Testis (tissue), 5 donors: ENCODE measurements at places on chromosomes 3 and 15.
A peak's percentile ranks its signal among the peaks of the same experiment; 100 is the strongest.

- DNase-seq, result no peak
These were observed 24.6 kb upstream of the IL20RB start for GRCh38 chr3:136932978-136933772.

DNA sequence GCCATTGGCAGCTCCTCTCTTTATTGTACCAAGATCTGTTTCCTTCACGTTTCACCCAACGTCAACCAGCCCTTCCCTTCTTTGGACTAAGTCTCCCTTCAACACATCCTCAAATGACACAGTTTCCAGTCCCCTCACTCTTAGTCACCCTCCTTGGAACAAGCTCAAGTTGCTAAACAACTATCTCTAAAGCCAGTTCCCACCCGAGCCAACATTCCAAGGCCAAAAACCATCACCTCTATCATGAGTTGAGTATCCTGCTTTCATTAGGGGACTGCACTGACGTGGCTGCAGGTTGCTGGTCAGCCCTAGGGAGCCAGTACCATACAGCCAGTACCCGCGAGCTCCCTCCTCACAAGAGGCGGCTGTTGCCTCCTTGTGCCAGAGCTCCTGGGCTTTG is 73.8 kb downstream of the LIPC start:
- DNase-seq, result no peak

GRCh38 chr3:83968356-83968755 is 990.4 kb upstream of the CADM2 start:
- no peak for DNase-seq

DNA sequence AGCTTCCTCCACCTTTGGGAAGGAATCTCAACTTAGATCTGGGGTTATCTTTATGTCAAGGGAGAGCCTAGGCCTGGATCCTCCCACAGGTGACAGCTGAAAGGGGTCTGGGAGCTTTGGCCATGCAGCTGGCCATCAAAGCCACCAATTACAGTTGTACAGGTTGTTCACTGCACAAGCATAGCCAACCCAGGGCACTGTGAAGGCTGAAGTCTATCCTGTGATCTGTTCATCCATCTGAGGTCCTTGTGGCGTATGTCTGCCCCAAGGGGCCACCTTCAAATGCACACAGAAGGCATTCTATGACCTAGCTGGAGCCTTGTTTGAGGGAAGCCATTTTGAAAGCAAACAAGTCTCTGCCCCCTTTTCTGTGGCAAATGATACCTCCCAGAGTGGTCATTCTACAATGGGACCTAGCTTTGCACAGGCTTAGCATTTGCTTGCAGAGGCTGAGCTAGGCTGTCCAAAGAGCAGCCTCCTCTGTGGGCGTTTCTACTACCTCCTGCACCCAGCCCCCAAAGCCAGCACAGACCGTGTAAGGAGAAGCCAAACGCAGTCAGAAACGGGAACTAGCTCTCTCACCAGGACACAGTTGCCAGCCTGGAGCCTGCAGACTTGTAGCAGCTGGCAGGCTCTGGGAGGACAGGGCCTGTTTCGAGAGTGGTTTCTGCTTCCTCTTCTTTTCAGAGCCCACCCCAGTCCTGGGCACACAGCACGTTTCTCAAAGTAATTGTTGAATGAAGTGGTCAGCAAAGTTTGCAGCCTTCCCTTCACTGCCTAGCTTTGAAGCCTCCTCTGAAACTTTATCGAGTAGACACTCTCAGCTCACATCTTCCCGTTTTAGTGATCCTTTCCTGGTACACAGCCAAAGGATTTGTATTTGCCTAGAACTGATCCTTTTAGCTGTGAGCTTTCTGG is 157.3 kb upstream of the SMAD3 start:
- peak; percentile 26 for DNase-seq

DNA sequence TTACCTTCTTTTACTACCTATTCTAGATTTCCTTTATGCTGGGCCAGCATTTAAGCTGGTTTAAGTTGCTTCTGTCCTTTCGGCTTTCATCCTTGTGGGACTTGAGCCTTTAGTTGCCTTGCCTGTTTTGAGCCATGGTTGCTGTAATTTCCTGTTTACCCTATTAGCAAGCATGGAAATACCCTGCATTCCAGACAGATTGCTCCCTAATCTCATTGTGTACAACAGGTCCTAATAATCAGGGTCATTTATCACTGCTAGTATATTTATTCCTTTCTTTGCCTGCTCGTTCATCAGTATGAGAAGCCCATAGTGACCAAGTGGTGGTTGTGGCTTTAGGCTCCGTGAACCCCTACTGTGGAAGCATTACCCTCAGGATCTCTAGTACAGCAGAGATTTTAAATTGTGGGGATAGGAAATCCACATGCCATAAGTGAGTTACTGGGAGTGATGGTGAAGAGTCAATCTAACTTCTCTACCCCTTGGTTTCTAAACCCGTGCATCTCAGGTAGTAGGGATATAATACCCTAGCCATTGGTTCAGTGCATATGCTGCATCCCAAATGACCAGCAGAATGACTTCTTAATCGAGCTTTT is 31.9 kb downstream of the NCK1 start:
- no peak for DNase-seq

DNA sequence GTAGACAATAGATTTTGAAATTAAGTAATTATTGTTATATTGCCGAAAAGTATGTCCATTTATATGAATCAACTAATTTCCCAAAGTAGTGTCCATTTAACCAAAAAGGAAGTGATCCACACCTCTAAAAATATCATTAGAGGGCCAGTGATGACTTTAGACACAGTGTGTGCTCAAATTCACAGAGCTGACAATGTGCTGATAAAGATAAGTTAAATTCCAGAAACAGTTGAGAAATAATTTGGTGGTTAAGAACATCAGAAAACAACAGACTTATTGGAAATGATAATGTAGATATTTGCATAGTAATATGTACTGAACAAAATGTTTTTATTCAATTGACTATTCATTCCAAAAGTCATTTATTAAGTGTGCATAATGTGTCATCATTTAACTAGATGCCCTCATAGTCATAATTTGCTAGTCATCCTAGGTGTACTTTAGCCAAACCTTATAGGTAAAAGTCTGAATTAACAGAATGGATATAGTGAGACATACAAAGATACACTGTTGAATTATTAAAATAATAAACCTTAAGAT is 230.2 kb upstream of the ADAMTS9 start:
- DNase-seq, result no peak

GRCh38 chr3:115513416-115513800 is 109.9 kb upstream of the GAP43 start:
- DNase-seq, result peak; percentile 60

DNA sequence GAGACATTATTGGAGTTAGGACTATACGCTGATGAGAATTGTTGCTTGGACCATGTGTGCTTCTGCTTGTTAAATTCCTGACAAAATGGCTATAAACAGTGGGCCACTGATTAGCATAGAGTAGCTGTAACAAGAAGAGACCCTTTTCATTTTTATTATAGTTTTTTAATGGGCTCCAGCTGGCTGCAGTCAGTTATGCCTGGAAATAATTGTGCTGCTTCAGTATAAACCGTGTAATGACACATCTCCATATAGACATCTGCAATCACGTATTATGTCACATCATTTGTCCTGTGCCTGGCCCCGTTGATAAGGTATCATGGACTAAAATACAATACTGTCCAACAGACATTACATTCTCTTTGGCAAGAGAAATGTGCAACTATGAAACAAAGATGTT is 50.9 kb downstream of the ARPP21 start:
- DNase-seq, result no peak

GRCh38 chr3:167491621-167492020 is 17.8 kb upstream of the SERPINI2 start:
- no peak for DNase-seq

GRCh38 chr3:56536735-56537134 is 20.2 kb upstream of the CCDC66 start:
- no peak for DNase-seq

DNA sequence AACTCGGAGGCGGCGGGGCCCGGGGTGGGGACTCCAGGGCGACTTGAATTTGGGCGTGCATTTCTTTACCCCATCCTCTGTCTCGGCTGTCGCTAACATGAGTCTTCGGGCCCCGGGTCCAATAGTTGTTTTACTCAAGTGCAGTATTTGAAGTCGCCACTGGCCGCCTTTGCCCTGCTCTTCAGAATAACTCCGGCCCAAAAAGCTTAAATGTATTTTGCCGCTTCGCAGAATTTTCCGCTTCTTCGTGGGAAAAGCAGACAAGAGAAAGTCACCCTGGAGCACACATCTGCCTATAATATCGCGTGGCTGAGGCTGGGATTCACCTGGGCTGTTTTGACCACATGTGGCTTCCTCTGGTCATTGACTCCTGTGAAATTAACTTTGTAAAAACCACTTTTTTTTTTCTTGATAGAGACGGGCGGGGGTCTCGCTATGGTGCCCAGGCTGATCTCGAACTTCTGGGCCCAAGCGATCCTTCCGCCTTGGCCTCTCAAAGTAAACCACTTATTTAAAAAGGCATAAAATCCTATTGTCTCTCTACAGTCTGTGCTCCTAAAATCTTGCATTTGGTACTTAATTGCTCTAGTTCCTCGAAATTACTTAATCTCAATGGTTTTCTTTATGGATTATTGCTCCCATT is 676 bp downstream of the CNOT10 start:
- DNase-seq, result no peak

DNA sequence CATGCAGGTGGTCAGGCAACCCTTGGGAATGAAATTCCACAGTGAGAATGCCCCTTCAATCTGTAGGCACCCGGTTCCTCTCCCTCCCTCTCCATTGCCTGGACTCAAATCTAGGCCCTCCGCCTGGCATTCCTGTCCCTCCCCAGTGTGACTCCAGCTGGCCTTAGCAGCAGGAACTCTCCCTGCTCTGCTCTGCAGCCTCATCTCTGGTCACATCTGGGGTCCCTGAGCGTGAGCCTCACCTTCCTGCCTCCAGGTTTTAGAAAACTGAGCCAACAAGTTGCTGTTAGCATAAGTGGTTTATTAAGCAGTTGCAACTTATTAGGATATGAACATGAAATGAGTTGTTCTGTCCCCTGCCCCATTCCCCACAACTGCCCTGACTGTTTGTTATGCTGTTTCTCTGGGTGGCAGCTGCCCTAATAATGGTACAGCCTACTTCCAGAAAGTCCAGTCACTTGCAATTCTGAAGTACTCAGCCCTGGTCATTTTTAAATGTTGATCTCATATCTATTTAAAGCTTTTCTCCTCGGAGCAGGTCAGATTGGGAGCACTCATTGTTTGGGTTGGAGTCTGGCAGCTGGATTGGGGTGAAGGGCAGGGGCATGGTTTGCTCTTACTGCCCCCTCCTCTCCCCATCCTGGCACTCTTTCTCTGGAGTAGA is 63.0 kb upstream of the ANKRD34C start:
- no peak for DNase-seq

DNA sequence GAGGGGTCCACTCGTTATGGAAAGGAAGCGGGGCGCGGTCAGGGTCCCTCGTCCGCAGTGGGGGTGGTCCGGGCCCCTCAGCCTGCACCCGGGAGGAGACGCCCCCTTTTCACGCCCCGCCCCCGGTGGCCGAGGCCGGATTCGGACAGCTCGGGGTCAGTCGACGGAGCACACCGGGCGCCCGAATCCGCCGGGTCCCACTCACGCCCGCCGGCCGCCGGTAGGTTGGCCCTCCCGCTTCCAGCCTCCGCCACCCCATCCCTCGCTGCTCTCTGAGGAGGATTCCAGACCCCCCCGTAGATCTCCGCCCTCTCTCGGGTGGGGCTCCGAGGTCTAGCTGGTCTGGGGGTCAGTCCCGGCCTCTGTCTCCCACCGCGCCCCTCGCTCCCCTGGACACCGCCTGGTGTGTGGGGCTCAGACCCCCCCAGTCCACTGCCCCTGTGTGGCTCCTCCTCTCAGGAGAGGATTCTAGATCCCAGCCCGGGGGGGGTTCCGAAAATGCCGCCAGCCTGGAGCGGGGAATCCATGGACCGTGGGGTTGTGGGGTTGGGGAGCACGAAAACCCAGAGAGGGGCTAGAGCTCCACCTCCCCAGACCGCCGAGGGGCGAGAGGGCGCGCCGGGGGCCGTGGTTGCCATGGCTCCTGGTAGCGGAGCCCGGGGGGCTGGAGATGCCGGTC is 725 bp downstream of the CHL1 start:
- DNase-seq, result peak; percentile 27

DNA sequence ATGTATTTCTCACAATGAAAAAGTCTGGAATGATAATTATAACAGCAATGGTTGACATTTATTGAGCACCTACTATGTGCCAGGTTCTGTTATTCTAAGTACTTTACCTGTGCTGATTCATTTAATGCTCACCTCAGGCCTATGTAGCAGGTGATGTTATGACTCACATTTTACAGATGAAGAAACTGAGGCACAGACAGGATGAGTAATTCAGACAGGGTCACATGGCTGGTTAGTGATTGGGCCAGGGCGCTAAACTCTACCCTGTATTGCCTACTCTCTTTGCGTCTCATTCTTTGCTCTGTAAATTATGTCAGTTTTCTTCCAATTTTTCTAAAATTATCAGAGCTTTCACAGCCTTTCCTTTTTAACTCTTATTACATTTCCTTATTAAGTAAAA is 98.3 kb downstream of the PIK3R4 start:
- DNase-seq, result no peak

- peak; percentile 57 for DNase-seq
These were observed 243.9 kb downstream of the TBL1XR1 start for GRCh38 chr3:176953106-176954060.

DNA sequence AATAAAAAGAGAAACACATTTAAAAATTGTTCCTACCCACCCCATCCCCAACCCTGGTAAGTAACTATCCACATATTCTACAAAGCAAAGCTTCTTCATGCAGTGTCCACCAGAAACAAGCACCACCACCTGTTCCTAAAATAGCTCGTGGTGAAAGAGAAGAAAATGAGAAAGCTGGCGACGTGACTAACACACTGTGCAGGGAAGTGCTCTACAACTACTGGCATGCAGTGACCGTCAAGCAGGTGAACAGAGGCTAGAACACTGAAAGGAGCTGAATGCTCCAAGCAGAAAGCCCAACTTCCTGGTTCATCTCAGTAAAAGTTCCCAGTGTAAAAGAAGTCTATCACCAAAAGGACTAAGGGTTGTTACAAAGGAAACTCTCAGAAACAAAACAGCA is 80.7 kb downstream of the NR2E3 start:
- DNase-seq, result no peak

- no peak for DNase-seq
These were observed 57.8 kb upstream of the LEKR1 start for GRCh38 chr3:156768390-156768789.
